ENCODE measurements at places on chromosomes 12 and 14.

GRCh38 chr12:44384136-44384535 lies 492.0 kb downstream of the NELL2 start:
- H3K4me1 ChIP-seq, result no peaks in the 10 kb centered on the region
- no peaks in the 10 kb centered on the region for H3K27me3 ChIP-seq
- H3K27ac ChIP-seq, result no peak overlapping the region
- no peak overlapping the region for H3K4me3 ChIP-seq
- DNase-seq, result no peak

GRCh38 chr12:6612247-6612646 lies 5.1 kb upstream of the CHD4 start:
- no peak overlapping the region for H3K27ac ChIP-seq
- peaks cover 45% of the 10 kb centered on the region for H3K4me1 ChIP-seq
- peak overlapping the region; percentile 50 for H3K4me3 ChIP-seq
- no peaks in the 10 kb centered on the region for H3K27me3 ChIP-seq

- H3K27me3 ChIP-seq, result no peaks in the 10 kb centered on the region
- no peaks in the 10 kb centered on the region for H3K36me3 ChIP-seq
- no peaks in the 10 kb centered on the region for H3K4me1 ChIP-seq
- no peak for DNase-seq
- no peak overlapping the region for H3K4me3 ChIP-seq
Observed at GRCh38 chr12:27293463-27293862, 39.2 kb upstream of the BMAL2 start.

DNA sequence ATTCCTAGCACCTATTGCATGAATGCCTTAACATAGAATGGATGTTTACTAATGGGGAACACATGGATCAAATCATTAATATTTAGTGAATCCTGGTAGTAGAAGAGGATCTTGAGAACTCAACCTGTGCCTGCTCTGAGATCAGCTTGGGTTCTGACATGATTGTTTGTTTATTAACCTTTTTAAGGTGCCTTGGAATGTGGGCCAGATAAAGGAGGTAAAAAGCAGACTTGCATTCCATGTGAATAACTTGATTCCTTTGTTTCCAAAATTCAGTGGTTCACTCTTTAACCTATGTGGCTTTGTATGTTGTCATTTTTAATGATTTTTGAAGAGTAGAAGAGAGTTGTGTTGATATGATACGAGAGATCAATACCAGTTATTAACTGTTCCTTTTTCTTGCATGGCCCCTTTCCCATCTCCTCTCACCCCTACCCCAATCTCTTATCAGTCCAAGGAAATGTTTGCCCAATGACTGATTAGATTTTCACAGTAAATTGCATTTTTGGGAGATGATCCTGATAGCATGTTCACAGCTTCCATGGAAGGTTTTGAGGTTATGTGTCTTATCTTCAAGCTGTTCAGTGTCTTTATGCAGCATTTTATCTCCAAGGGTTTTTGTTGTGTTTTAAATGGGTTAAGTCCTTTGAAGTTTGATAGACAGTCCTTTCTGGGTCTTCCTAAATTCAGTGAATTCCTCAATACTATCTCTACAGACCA lies 193.7 kb upstream of the FRMD6 start:
- no peak overlapping the region for H3K27ac ChIP-seq
- H3K36me3 ChIP-seq, result peaks cover 4% of the 10 kb centered on the region
- DNase-seq, result no peak

GRCh38 chr14:89892953-89893352 lies 61.6 kb downstream of the EFCAB11 start:
- no peaks in the 10 kb centered on the region for H3K27me3 ChIP-seq
- no peak overlapping the region for H3K4me3 ChIP-seq
- H3K36me3 ChIP-seq, result no peaks in the 10 kb centered on the region
- no peaks in the 10 kb centered on the region for H3K4me1 ChIP-seq
- DNase-seq, result no peak

GRCh38 chr12:66862356-66862985 lies 183.6 kb upstream of the GRIP1 start:
- no peak overlapping the region for H3K27ac ChIP-seq
- no peaks in the 10 kb centered on the region for H3K36me3 ChIP-seq
- H3K4me1 ChIP-seq, result peaks cover 17% of the 10 kb centered on the region
- DNase-seq, result no peak
- H3K4me3 ChIP-seq, result no peak overlapping the region
- no peaks in the 10 kb centered on the region for H3K27me3 ChIP-seq

- no peaks in the 10 kb centered on the region for H3K27me3 ChIP-seq
- no peaks in the 10 kb centered on the region for H3K36me3 ChIP-seq
- no peak overlapping the region for H3K4me3 ChIP-seq
- peaks cover 31% of the 10 kb centered on the region for H3K4me1 ChIP-seq
- peak overlapping the region; percentile 84 for H3K27ac ChIP-seq
- DNase-seq, result peak; percentile 73
Observed at GRCh38 chr12:125125271-125125670, 60.0 kb downstream of the AACS start.

- H3K36me3 ChIP-seq, result peaks cover 38% of the 10 kb centered on the region
- H3K27ac ChIP-seq, result no peak overlapping the region
- no peak for DNase-seq
- no peak overlapping the region for H3K4me3 ChIP-seq
Observed at GRCh38 chr12:32737715-32738114, 18.0 kb downstream of the YARS2 start.

GRCh38 chr12:113891739-113892520 lies 74.2 kb downstream of the RBM19 start:
- no peaks in the 10 kb centered on the region for H3K27me3 ChIP-seq
- H3K36me3 ChIP-seq, result no peaks in the 10 kb centered on the region
- H3K4me3 ChIP-seq, result no peak overlapping the region
- H3K4me1 ChIP-seq, result no peaks in the 10 kb centered on the region
- no peak overlapping the region for H3K27ac ChIP-seq

DNA sequence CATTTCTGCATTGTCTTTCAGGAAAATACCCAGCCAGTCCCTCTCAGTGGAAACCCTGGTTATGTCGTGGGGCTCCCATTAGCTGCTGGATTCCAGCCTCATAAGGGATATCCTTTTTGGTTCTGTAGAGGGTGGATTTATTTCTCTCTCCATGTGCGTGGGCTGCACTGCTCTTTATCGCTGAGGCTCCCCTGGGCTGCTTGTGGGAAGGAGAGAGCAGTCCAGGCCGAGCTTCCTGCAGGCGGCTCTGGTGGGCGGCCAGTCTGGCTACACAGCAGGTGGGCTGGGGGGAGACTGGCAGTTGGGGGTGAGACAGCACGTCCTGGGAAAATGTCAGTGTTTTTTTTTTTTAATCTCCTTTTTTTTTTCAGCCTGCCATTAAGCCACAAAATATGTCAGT lies 27.6 kb downstream of the TCTN1 start:
- H3K4me1 ChIP-seq, result no peaks in the 10 kb centered on the region
- no peak overlapping the region for H3K27ac ChIP-seq
- no peak for DNase-seq
- no peak overlapping the region for H3K4me3 ChIP-seq

- no peak for DNase-seq
- no peaks in the 10 kb centered on the region for H3K36me3 ChIP-seq
- no peaks in the 10 kb centered on the region for H3K4me1 ChIP-seq
- H3K4me3 ChIP-seq, result no peak overlapping the region
Observed at GRCh38 chr12:108750526-108750925, 19.2 kb upstream of the CORO1C start.

DNA sequence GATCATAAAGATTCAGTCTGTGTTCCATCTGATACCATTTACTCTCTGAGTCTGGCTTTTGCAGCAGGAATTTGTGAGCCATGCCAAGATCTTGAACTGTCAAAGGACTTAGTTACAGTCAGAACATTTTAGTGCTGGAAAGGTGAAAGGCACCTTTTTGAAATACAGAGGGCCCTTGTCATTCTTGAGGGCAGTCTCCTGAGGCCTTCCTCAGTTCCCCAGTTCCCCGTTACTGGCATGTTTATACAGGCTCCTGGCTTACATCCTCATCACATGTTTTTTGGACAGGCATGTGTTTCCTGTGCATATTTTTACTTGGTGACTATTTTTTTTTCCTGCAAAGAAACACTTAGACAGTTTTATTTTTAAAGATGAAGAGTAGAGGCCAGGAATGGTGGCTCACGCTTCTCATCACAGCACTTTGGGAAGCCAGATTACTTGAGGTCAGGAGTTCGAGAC lies 21.0 kb downstream of the CFAP54 start:
- H3K4me1 ChIP-seq, result no peaks in the 10 kb centered on the region
- no peaks in the 10 kb centered on the region for H3K36me3 ChIP-seq
- no peak for DNase-seq
- no peak overlapping the region for H3K27ac ChIP-seq

- H3K27me3 ChIP-seq, result peaks cover 15% of the 10 kb centered on the region
- no peak overlapping the region for H3K4me3 ChIP-seq
- DNase-seq, result no peak
- H3K27ac ChIP-seq, result no peak overlapping the region
Observed at GRCh38 chr12:24255920-24256665, 306.6 kb upstream of the SOX5 start.

GRCh38 chr14:76201162-76201561 lies 49.4 kb downstream of the GPATCH2L start:
- H3K36me3 ChIP-seq, result peaks cover 36% of the 10 kb centered on the region
- H3K4me1 ChIP-seq, result peaks cover 27% of the 10 kb centered on the region
- H3K27me3 ChIP-seq, result no peaks in the 10 kb centered on the region
- DNase-seq, result peak; percentile 61
- H3K4me3 ChIP-seq, result no peak overlapping the region

DNA sequence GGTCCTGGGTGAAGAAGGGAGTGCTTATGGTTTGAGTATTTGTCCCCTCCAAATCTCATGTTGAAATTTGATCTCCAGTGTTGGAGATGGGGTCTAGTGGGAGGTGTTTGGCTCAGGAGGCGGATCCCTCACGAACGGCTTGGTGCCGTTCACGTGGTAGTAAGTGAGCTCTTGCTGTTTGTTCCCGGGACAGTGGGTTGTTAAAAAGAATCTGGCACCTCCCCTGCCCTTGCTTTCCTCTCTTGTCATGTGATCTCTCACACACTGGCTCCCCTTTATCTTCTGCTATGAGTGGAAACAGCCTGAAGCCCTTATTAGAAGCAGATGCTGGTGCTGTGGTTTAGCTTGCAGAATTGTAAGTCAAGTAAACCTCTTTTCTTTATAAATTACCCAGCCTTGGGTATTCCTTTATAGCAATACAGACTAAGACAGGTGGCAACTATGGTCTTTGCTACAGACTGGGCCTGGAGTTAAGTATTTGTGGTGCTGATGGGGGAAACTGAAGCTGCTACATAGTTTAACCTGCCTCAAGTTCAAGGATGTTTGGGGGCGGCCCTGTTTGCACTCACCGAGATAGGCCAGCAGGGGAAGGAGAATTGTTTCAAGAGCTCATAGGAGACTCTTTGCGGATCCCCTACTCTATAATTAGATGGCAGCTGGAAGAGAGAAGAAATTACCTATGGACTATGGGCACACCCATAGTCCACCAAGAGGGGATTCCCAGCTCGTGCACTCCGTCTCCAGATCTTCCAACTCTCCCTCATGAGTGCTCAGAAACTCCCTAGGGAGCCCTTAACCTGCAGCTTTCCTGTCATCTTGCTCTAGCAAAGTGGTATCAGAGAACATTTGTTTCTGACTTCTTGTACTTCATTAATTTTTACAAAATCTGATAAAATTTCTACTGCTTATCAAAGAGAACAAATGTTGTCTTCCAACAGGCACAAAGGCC lies 164.6 kb downstream of the SLC15A5 start:
- H3K27ac ChIP-seq, result no peak overlapping the region
- DNase-seq, result no peak
- no peaks in the 10 kb centered on the region for H3K36me3 ChIP-seq
- no peaks in the 10 kb centered on the region for H3K4me1 ChIP-seq
- H3K27me3 ChIP-seq, result no peaks in the 10 kb centered on the region
- no peak overlapping the region for H3K4me3 ChIP-seq

DNA sequence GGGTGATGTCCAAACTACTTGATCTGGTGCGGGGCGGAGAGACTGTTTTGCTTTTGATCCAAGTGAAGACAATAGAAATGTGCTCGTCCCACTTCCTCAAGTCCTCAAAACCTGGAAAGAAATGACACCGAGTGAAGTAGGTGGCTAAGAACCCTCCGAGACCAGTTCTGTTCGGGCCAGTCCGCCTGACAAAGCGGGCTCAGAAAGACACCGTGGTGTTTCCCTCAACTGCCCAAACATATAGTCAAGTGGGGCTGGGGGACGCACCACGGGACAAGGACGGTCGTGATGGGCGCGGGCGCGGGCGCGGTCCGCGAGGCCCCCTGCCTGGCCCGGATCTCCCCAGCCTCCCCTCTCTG lies 1.6 kb downstream of the PHLDA1 start:
- peak overlapping the region; percentile 95 for H3K27ac ChIP-seq
- peaks cover 33% of the 10 kb centered on the region for H3K36me3 ChIP-seq
- H3K4me3 ChIP-seq, result peak overlapping the region; percentile 94
- no peak for DNase-seq

DNA sequence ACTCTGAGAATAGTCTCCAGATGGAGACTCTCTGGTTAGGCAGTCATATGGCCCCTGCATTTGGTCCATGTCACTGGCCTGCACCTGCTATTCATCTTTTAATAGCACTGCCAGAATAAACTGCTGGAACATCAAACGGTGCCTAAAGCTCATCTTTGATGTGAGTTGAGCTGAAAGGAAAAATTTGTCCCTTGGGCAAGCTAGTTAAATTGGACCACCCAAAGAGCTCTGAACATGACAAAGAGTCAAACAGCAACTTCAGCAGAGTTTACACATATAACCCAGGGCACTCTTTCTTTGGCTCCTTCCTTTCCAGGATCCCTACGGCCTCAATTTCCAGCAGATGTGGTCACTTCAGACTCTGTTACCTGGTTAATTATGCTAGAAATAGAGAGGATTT lies 269.9 kb downstream of the RPL10L start:
- DNase-seq, result no peak
- H3K27me3 ChIP-seq, result no peaks in the 10 kb centered on the region
- no peaks in the 10 kb centered on the region for H3K36me3 ChIP-seq
- no peaks in the 10 kb centered on the region for H3K4me1 ChIP-seq
- no peak overlapping the region for H3K27ac ChIP-seq
- no peak overlapping the region for H3K4me3 ChIP-seq

- DNase-seq, result no peak
- H3K27me3 ChIP-seq, result no peaks in the 10 kb centered on the region
- no peak overlapping the region for H3K4me3 ChIP-seq
- H3K4me1 ChIP-seq, result no peaks in the 10 kb centered on the region
- no peaks in the 10 kb centered on the region for H3K36me3 ChIP-seq
Observed at GRCh38 chr14:86373886-86374285, 843.9 kb downstream of the FLRT2 start.

GRCh38 chr14:77200406-77200985 lies 18.9 kb downstream of the TMEM63C start:
- H3K27ac ChIP-seq, result no peak overlapping the region
- H3K36me3 ChIP-seq, result no peaks in the 10 kb centered on the region

DNA sequence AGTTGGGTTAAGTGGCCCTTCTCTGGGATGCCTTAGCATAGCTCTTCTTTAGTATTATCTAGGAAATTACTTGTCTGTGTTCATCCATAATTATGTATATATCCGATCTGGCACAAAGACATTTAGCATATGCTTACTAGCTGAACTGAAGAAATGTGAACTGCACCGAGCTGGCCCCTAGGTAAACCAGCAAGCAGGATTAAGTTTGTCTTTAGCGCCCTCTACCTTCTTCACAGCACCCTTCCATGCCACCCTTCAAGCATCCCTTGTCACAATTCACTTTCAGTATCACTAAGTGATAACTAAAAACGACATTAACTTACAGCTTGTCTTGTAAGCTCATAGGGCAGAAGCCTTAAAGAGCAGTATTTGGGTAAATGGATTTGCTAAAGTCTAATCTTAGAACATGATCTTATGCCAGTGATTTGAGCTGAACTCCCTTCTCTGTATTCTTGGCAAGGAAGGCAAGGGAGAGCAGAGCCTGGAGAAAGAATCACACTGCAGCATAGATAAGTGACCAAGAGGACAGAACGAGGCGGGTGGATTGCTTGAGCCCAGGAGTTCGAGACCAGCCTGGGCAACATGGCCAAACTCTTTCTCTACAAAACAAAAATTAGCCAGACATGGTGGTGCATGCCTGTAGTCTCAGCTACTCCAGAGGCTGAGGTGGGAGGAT lies 2.6 kb upstream of the HAL start:
- peak overlapping the region; percentile 37 for H3K27ac ChIP-seq
- H3K4me1 ChIP-seq, result peaks cover 39% of the 10 kb centered on the region
- no peak overlapping the region for H3K4me3 ChIP-seq
- peaks cover 3% of the 10 kb centered on the region for H3K36me3 ChIP-seq

Data from PC-9 (cell line).